Stimulated activated CD4-positive, alpha-beta T cell treated with anti-CD3 and anti-CD28 coated beads, Interleukin-1b, Interleukin-23, amount 100 ng/mL, for 4 hours (primary cell): ENCODE measurements at places on chromosomes 2 and 18.

DNA sequence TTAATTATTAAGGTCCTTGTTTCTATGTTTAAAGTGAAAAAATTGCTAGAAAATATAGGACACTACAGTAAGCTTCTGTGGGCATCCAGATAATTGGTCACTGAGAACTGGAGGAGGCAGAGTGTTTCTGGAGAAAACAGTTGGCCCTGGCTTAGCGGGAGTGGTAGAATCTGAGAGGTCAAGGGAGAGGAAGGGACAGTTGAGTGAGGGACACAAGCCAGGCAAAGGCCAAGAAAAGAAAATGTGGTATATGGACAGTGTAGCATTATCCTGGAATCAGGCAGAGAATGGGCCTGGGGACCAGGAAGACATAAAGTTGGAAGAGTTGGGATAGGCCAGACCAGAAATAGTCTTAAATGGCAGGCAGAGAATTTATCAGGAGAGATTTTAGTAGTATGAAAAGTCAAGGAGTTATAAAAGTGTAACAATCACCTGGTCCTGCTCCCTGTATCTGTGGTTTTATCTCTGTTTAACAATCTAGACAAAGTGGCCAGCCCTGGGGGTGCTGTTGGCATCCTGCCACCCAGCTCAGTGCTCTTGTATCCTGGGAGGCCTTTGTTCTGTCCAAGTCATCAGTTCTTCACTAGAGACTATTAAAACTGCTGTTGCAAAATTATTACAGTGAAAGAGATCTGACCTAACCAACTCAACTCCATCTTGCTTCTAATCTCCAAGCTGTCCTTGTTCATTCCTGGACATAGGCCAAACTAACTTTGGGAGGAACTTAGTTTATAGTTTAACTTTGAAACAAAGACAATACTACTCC lies 15.4 kb upstream of the MSGN1 start:
- no peak for DNase-seq

GRCh38 chr18:11496526-11497172 lies 112.7 kb upstream of the SLC35G4 start:
- no peak for DNase-seq

DNA sequence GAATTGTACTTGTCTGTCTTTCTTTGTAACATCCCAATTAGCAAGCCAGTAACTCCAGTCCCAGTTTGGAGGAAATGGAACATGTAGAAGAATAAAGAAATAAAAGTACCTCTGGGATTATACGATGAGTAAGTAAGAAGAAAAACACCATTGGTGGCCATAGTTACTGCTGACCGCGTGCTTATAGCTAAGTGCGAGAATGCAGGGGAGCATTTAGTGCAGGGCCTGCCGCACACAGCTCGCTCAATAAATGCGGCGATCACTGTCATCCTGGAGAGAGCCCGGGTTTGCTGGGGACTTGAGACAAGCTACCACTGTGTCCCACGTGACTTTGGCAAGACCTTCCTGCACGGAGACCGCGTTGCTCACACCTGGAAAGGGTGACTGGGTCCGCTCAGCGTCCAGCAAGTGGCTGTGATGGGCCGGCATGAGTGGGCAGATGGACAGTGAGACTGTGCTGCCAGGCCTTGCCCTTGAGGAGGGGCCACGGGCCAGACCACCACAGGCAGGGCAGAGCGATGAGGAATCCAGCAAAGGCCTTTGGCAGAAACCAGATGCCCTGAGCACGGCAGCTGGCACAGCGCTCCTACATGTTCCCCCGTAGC lies 54.8 kb downstream of the ADI1 start:
- DNase-seq = no peak

DNA sequence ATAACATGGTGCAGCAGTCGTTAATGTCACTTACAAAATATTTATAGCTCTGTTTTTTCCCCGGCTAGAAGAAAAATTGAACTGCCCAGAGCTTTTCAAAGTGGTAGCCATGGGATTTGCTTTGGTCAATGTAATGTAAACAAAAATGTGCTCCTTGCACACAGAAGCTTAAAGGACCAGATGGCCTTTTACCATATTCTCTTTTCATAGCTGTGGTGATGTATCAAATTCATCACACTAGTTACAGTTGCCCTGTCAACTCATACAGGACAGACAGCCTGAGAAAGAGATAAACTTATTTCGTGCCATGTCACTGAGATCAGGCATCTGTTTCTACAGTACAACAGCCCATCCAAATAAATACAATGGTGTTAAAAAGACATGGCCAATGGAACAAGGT lies 368.1 kb upstream of the CDH19 start:
- no peak for DNase-seq

- no peak for DNase-seq
Observed at GRCh38 chr2:203164311-203164935, 74.4 kb upstream of the CYP20A1 start.

GRCh38 chr2:234404957-234405356 lies 91.9 kb downstream of the ARL4C start:
- no peak for DNase-seq

DNA sequence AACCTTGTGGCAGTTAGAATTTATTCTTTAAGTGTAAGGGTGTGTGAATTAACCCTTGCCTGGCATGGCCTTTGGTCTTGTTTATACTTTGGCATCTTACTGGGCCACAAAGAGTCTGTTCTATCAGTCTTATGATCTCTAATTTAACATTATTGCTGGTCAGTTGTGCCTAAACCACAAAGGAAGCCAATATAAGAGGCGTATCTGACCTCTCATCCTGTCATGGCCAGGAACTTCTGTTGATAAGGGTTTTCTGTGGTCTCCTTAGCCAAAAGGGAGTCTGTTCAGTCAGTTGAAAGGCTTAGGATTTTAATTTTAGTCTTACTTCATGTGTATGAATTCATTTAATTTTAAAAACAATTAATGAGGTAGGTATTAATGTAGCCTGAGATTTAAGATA lies 127.2 kb downstream of the LRRTM4 start:
- no peak for DNase-seq

GRCh38 chr18:68233018-68233417 lies 481.9 kb downstream of the TMX3 start:
- no peak for DNase-seq

DNA sequence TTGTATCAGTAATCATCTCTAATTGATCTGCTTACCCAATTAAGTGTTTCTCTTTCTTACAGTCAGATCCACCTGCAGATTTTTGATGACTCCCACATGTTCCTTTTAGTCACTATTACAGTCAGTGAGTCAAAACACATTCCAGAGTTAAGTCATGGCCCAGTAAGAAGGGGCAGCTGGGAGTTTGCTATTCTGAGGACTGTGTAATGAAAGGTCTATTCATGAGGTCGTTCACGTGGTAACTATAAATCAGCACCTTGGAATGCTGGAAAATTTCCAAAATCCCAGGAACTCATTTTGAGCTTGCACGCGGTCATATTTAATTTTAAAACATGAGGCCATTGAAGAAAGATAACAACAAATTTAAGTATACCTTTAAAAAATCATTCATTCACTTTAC lies 252.5 kb downstream of the XIRP2 start:
- no peak for DNase-seq
